ENCODE measurements at places on chromosomes 12 and 14. TPM values are rescaled to one million over a fixed set of nuclear protein-coding genes. Genes with fewer than 3 reads are reported as not detected.

RPL10L gene
- total RNA-seq, result not detected

PLEKHG7 gene
- total RNA-seq, result not detected

RABGGTA gene
- 51.7 TPM for total RNA-seq

IQSEC3 gene
- not detected for total RNA-seq

PPP2R5E gene
- 49.7 TPM for total RNA-seq

GRCh38 chr12:5567016-5567725, 135.3 kb downstream of the NTF3 start:
- H3K4me1 ChIP-seq, result no peaks in the 10 kb centered on the region
- no peak for DNase-seq
- H3K36me3 ChIP-seq, result peaks cover 6% of the 10 kb centered on the region
- H3K27ac ChIP-seq, result no peak overlapping the region

DNA sequence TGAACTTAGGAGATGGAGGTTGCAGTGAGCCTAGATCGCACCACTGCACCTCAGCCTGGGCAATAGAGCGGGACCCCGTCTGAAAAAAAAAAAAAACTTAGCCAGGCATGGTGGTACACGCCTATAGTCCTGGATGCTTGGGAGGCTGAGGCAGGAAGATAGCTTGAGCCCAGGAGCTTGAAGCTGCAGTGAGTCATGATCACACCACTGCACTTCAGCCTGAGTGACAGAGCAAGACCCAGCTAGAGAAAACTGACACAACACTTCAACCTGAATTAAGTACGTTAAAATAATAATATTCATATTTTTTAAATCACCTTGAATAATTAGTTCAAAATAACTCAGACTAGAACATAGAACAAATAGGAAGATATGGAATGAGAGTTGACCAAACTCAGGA, 5.7 kb upstream of the CATSPERB start:
- no peaks in the 10 kb centered on the region for H3K36me3 ChIP-seq
- DNase-seq, result no peak
- no peaks in the 10 kb centered on the region for H3K27me3 ChIP-seq
- H3K4me3 ChIP-seq, result no peak overlapping the region
- H3K4me1 ChIP-seq, result peaks cover 5% of the 10 kb centered on the region

DNA sequence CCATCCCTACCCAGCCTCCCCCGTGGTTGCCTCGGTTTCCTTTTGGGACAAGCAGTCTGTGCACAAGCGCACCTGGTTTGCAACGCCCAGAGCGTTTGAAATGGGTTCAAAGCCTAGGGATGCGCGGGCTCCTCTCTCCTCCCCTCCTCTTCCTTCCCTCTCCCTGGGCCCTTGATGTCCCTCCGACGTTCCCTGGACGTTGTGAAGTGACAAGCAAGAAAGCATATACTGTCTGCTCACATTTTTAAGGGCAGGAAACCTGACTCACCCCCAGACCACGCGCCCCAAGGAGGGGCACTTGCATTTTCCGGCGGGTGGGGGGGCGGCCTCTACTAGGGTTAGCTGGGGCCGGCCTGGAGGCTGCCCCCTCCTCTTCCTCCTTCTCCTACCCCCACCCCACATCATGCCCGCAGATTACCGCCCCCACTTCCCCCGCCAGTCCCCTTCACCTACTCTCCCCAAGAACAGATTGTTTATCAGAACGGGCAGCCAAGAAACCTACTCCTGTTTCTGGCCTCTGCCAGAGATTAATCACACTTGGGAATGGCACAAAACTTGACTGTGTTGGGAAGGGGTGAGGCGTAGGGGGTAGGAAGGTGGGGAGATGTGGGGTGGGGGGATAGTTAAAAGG, 9.5 kb upstream of the IRF2BPL start:
- H3K27ac ChIP-seq, result no peak overlapping the region
- H3K27me3 ChIP-seq, result no peaks in the 10 kb centered on the region
- no peaks in the 10 kb centered on the region for H3K36me3 ChIP-seq
- H3K4me3 ChIP-seq, result no peak overlapping the region
- H3K4me1 ChIP-seq, result peaks cover 42% of the 10 kb centered on the region
- DNase-seq, result no peak

GRCh38 chr12:114732426-114733030, 48.6 kb upstream of the TBX3 start:
- DNase-seq, result no peak
- H3K27me3 ChIP-seq, result no peaks in the 10 kb centered on the region
- H3K27ac ChIP-seq, result no peak overlapping the region
- no peak overlapping the region for H3K4me3 ChIP-seq

DNA sequence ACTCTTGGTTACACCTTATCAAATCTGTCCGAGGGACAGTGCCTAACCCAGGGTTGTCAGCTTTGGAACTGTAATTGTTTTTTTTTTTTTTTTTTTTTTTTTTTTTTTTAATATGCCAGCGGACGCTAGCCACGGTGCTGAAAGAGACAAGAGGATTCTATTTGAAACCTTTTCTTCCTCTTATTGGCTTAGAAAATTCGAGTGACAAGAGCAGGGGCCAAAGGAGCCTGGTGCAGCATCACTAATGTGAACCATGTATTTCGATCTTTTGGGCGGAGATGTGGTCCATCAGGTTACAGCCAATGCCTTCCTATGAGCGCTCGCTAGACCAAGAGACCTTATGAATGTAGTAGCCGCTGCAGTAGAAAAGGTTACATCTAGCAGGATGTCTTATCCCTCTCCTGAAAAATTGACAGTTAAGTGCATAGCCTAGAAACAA, 922 bp downstream of the PTPRR start:
- H3K4me1 ChIP-seq, result no peaks in the 10 kb centered on the region
- H3K36me3 ChIP-seq, result no peaks in the 10 kb centered on the region
- H3K27me3 ChIP-seq, result peaks cover 53% of the 10 kb centered on the region
- no peak overlapping the region for H3K27ac ChIP-seq

DNA sequence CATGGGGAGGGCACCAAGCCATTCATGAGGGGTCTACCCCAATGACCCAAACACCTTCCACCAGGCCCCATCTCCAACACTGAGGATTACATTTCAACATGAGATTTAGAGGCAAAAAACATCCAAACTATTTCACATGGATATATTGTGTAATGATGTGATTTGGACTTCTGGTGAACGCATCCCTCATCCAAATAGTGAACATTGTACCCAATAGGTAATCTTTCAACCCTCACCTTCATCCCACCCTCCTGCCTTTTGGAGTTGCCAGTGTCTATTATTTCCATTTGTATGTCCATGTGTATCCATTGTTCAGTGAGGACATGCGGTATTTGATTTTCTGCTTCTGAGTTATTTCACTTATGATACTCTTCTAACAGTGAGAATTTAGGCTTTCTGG, 16.1 kb upstream of the GAS2L3 start:
- no peaks in the 10 kb centered on the region for H3K4me1 ChIP-seq
- DNase-seq, result no peak
- H3K27ac ChIP-seq, result no peak overlapping the region
- H3K27me3 ChIP-seq, result peaks cover 1% of the 10 kb centered on the region
- H3K4me3 ChIP-seq, result no peak overlapping the region

DNA sequence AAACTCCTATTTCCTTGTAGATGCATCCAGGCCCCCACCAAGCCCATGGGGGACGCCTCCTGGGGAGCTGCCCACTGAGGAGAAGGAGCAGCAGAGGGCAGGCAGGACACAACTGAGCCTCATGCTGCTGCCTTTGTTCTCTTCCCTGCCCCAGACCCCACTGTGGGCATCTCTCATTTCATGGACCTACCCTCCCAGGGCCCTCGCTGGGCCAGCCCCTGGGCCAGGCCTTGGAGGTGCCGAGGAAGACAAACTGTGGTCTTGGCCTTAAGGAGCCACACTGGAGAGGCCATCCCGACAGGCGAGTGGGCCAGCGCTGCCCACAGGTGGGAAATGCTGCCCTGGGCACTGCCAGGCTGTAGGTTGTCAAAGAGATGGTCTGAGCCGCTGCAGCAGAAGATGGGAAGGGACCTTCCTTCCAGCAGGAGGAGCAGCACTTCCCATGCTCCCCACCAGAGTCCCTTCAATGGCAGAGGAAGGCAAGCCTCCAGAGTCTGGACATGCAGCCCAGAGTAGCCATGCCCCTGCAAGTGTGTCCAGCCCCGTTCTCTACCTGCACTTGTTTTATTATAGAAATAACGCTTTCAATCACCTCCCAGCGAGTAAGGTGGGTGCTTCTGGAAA, 147.4 kb downstream of the BCL11B start:
- DNase-seq, result no peak
- no peak overlapping the region for H3K4me3 ChIP-seq
- H3K27me3 ChIP-seq, result peaks cover 6% of the 10 kb centered on the region
- peaks cover 15% of the 10 kb centered on the region for H3K4me1 ChIP-seq
- H3K36me3 ChIP-seq, result peaks cover 9% of the 10 kb centered on the region
- H3K27ac ChIP-seq, result no peak overlapping the region

DNA sequence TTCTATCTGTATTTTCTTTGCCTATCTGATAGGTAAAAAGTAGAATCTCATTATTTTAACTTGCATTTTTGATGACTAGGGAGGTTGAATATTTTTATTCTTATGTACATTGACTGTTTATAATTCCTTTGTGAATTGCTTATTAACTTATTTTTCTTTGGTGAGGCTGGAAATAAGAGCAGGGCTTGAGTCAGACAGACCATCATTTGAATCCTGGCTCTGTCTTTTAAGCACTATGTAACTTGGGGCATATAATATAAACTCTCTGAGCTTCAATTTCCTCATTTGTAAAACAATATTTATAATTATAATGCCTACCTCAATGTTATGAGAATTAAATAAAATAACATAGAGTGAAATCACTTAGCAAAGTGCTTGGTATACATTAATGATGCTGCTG, 108.9 kb downstream of the MSRB3 start:
- no peaks in the 10 kb centered on the region for H3K4me1 ChIP-seq
- H3K27ac ChIP-seq, result no peak overlapping the region
- H3K4me3 ChIP-seq, result no peak overlapping the region
- H3K36me3 ChIP-seq, result no peaks in the 10 kb centered on the region
- H3K27me3 ChIP-seq, result no peaks in the 10 kb centered on the region

DNA sequence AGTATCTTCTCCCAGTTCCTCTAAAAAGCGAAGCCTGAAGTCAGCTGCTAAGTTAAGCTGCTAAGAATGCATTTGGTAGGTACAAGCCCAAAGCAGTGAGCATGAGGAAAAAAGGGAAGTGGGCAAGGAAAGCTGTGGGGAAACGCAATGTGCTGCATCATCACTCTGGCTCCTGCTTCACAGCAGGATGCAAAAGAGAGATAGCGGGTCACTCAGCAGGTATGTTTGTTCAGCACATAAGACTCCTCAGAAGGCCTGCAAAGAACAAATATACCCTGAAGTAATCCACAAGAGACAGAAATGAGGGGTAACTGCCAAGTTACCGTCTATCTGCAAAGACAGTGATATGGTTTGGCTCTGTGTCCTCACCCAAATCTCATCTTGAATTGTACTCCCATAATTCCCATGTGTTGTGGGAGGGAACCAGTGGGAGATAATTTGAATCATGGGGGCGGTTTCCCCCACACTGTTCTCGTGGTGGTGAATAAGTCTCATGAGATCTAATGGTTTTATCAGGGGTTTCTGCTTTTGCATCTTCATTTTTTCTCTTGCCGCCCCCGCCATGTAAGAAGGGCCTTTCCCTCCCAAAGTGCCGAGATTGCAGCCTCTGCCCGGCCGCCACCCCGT, 127.4 kb upstream of the EGLN3 start:
- H3K4me3 ChIP-seq, result no peak overlapping the region
- no peaks in the 10 kb centered on the region for H3K27me3 ChIP-seq
- H3K36me3 ChIP-seq, result no peaks in the 10 kb centered on the region
- DNase-seq, result no peak
- H3K4me1 ChIP-seq, result peaks cover 15% of the 10 kb centered on the region
- no peak overlapping the region for H3K27ac ChIP-seq

All from MCF 10A (cell line).